Activated CD8-positive, alpha-beta memory T cell treated with anti-CD3 and anti-CD28 coated beads, Interleukin-2, amount 10 ng/mL, durations not matched to agents 7 days and 5 days (primary cell): ENCODE measurements at places on chromosomes 3 and 15. TPM values are rescaled to one million over a fixed set of nuclear protein-coding genes. Genes with fewer than 3 reads are reported as not detected.

DNA sequence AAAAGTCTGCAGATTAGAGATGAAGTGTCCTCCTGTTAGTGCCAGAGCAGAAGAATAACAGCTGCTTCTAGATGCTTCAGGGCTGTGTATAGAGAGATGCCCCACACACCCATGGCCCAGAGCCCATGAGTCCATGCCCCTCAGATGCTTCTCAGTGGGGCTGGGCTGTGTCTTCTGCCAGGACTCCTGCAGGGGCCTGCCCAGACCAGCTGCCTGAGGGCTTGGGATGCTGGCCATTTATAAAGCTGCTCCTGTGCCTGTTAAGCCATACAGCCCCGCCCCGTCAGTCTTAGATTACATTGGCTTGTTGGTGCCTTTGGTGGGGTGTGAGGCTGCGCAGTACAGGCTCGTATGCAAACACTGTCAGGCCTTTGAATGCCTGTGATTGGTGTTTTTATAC is 318.0 kb upstream of the CTDSPL start:
- DNase-seq = no peak

DNA sequence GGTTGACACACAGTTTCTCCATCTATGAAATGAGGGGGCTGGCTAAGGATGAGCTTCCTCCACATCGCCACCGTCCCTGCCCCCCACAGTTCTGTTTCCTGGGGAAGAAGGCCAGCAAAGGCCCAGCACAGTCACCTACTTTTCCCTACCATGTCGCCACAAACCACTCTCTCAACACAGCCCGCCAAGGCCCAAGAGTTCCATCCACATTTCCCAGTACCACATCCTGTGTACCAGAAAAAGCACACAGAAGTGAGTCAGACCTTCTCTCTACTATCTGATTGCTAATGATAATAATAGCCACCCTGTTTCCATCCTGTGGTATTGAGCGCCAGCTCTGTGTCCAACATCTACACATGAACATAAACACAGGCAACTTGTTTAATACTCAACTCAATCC is 30.3 kb upstream of the C15orf39 start:
- peak; percentile 77 for DNase-seq

GRCh38 chr3:194485881-194486539 is 792 bp downstream of the ATP13A3 start:
- DNase-seq = peak; percentile 62

- DNase-seq = no peak
These were observed 43.7 kb downstream of the MAGI1 start for GRCh38 chr3:65995030-65995429.

DNA sequence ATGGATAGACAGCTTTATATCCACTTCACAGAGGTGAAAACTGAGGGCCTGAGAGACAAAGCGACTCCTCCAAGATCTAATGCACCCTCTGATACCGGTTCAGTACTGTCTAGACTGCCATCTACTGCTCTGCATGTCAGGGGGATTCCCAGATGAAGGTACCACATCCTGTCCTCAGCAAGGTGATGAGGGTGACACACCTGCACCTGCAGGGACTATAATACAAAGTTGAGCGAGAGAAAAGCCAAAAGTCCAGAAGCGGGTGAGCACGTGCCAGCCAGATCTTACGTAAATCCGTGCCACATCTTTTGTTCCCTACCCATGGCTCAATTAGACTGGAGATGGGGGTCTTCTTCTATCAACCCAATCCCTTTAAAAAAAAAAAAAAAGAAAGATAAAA is 32.4 kb upstream of the HES1 start:
- no peak for DNase-seq

The ARGFX gene
- total RNA-seq = not detected

DNA sequence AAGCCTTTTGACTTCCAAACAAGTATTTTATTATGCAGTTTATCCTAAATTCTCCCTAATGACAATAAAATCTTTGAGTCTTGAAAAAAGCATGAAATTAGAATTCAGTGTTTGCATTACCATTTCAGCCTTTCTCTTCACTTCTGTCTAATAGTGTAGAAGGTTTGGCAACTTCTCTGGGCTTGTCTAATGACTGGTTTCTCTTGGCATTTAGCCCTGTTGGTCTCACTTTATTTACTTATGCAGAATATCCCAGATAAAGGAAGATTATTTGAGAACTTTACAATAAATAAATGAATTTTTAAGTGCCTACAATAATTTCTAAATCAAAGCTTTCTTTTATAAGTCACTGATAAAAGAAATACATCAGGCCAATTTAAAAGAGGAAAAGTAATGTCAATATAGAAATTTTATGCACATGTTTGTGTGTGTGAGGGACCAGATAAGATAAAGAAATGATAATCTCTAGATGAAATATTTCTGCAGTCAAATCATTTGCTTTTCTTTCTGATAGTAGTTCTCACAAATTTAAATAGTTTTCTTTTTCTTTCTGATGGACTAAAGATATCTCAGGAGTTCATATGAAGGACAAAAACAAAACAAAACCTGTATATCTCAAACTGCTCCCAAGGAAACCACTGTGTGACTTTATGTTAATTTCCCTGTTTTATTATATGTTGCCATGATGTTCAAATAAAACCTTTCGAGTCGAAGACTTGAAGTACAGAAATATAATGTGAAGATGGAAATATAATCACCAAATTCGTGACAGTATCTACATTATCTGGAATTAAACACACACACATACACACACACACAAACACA is 533.1 kb upstream of the CBLB start:
- DNase-seq = no peak

GRCh38 chr3:140765246-140765645 is 87.4 kb downstream of the TRIM42 start:
- no peak for DNase-seq

DNA sequence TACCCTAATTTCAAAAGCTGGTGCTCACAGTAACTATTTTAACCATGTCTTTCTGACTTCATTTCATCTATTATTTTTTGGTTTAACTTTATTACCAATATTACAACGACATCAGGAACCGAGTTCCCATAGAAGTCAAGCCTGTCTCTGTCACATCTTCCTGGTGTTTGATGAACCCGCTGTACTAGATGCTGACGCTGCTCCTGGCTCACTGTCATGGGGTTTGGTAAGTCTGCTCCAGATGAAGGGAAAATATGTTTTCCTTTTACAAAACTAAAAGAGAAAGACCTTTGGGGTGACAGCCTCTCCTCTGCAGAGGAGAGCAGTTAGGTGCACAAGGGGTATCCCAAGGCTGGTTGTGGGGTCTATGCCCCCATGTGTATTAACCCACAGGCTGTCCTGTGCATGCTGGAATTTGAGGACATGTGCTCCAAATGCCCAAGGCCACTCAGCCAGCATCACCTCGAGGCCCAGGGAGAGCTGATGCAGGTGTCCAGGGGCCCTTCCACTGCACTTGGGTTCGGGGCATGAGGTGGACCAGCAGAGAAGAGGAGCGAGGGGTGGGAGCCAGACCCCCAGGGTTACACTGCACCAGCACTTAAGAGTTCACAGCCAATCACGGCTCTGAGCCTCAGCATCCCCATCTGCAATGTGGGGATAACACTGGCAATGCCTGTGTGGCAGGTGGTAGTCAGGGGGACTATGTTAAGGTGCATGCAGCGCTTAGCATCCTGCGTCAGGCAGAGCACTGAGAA is 62.2 kb downstream of the ATP10A start:
- DNase-seq = no peak

The COL6A5 gene
- 0.02 TPM for total RNA-seq

DNA sequence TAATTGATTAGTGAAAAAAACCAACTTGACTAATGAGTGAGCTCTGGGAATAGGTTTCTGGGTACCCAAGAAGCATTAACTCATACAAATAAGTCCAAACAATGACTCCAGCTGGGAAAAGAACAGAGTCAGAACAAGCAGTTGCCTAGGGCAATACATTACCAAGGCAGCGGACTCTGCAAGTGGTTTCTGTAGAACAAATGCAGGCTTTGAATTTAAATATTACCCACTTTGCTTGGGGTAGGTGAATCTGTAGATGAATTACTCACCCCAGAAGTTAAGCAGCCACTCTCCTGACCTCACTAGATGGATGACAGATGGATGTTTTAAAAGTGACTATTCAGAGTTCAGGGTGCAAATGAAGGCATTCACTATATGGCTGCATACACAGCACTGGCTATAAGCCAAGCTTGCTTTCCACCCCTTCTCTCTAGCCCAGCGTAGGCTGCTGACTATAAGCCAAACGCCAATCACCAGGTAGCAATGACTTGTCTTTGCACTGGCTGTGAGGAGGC is 73.1 kb upstream of the BHLHE40 start:
- no peak for DNase-seq

The C3orf85 gene
- not detected for total RNA-seq

DNA sequence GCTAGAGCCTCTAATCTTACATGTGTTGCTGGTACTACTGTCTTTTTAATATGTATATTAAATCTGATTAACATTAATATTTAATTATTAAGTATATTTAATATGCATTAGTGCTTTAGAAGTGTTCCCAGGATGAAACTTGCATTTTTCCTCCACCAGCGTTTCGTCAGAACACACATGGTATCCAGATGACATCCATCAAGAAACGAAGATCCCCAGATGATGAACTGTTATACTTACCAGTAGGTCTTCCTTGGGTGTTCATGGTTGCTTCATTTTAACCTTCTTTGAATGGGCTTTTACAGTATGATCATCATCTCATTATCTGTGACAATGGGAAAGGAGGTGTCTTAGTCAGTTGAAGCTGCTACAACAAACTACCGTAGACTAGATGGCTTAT is 238.0 kb downstream of the TP63 start:
- DNase-seq = no peak

DNA sequence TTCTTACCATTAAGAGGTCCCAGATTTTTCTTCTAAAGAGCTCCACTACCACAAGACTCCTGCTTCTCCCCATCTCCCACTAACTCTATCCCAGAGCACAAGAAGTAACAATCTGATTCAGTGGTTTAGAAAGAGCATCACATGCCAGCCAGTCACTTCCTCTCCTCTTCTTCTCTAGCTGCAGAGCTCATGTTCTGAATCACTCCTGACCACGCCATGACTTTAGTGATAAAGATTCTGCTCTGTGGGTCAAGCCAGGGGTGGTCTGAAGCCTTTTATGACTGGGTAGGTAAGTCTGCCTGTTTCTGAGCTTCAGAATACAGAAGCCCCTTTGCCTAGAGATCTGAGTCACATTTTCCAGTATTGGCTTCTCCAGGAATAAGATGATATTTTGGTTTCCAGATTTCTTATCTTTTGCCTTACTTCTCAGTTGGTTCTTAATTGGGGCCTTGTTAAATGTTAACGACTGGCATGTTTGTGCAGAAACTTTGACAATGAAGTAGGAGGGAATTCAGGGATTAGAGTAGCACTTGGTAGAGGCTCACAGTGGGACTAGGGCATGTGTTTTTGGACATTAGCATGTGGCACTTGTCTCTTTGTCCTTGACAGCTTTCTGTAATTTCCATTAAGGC is 27.6 kb upstream of the ADAMTSL3 start:
- DNase-seq = peak; percentile 42
